Hypothalamus (tissue), 51 donors: ENCODE measurements at places on chromosomes 13 and 19.

DNA sequence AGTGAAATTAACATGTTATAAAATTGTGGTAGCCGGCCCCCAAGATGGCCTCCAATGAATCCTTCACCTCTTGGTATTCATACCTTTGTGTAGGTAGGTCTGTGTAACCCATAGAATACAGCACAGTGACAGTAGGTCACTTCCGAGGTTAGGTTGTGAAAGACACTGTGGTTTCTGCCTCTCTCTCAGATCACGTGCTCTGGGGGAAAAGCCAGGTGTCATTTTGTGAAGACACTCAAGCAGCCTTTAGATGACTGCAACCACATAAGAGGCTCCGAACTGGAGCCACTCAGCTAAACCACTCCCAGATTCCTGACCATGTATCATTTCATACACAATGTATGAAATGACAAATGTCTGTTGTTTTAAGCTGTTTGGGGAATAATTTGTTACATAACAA is 9.8 kb upstream of the USPL1 start:
- no peak for DNase-seq

- DNase-seq, result no peak
Observed at GRCh38 chr19:46574533-46574932, 26.6 kb upstream of the CALM3 start.

DNA sequence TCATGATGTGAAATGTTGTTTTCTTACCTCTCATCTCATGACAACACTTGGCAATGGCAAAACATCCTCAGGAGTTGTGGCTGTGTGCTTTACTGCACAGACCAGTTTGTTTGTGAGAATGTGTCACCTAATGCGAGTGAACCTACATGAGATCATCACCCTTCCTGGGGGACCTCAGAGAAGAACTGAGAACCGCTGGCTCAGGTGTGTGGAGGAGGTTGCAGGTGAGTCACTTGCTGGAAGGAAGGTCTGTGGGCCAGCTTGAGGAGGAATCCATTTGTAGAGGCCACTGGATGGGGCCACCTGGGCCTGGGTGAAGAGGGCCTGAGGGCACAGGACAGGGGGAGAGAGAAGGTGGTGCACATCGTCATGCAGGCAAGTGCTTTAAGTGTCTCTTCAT is 3.0 kb upstream of the CEACAM1 start:
- DNase-seq, result no peak

DNA sequence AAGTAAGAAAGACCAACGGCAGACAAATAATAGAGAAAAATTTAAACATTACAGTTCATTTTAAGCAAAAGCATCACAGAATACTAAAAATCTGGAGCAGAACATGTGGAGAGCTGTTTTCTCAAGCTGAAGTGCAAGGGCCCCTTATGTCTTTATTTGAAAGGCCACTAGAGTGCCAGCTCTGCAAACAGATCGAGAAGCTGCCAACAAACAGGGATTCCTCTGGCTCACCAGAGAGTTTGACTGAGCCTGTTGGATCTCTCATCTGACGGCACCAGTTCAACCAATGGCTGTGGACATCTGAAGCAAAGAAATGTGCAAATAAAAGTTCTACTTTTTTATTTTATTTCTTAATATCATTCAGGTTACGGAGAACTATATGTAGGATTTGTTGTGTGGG is 119.7 kb downstream of the COL4A2 start:
- no peak for DNase-seq

- no peak for DNase-seq
Observed at GRCh38 chr13:43122791-43123190, 99.4 kb downstream of the DNAJC15 start.

GRCh38 chr19:42066075-42066754 is 3.8 kb downstream of the GRIK5 start:
- no peak for DNase-seq

DNA sequence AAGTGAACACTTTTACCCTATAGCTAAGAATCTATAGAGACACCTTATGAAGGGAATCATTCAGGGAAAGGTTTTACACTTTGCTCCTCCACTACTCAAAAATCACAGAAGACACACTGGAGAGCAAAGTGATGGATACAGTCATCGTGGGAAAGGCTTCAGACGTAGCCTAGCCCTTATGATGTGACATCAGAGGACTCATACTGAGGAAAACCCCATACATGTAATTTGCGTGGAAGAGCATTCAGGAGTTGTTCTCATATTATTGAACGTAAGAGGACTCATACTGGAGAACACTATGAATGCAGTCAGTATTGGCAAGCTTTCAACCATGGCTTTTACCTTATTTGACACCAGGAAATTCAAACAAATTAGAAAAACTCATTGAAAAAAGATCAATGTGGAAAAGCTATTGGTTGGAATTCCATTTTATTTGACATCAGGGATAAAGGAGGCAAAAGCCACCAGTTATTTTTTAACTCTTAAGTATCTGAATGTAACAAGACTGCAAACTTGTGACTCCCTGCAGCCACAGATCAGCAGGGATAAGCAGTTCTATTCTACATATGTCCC is 16.1 kb upstream of the ZNF274 start:
- no peak for DNase-seq

GRCh38 chr19:29772696-29773095 is 39.1 kb upstream of the CCNE1 start:
- no peak for DNase-seq

DNA sequence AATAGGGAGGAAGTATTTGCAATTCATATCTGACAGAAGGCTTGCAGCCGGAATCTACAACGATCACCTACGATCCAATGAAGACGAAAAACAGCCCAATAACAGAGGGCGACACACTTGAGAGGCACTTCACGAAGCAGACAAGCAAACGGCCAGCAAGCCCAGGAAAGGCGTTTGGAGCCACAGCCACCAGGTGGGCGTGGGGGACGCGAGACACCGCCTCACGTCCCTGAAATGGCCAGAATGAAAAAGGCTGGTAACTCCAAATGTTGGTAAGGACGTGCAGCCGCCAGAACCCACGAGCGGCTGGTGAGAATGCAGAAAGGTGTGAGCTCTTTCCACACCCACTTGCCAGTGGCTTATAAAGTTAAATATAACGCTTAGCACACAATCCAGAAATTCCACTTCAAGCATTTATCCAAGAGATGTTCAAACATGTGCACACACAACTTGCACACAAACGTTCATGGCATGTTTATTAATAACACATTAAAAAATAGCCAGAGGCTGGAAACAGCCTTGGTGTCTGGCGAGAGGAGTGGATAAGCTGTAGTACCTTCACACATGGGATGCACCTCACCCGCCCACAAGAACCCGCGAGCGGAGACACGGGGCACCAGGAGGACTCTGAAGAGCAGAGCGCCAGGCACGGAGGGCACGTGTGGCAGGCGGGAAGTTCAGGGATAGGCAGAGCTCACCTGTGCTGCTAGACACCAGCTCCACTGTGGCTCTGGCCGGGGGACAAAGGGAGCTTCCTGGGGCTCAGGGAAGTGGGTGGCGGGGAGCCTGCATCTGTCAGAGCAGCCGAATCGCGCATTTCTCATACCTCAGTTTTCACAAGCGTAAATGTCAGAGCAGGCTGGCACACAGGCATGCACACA is 89.3 kb downstream of the SPACA7 start:
- DNase-seq, result no peak

DNA sequence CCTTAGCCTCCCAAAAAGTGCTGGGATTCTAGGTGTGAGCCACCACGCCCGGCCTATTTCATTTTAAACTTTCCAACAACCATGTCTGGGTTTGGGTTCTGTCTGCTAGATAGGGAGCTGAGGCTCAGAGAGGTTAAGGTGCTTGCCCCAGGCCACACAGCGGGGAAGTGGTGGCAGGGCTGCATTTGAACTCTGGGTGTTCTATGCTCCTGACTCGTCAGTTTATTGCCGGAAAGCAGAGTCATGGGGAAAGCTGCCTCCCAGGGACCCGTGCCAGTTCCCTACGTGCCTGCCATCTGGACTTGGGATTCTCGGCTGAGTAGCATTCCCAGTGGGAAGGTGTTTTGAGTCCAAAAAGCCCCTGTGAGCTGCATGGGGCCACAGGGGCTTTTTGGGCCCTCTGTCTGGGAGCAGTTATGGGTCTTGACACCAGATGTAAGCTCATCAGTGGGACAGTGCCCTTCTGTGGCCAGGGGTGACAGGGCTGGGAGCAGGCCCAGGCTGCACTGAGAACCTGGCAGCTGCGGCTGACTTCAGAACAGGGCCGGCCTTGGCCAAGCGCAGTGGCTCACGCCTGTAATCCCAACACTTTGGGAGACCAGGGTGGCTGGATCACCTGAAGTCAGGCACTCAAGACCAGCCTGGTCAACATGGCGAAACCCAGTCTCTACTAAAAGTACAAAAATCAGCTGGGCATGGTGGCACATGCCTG is 10.9 kb downstream of the RFX1 start:
- DNase-seq, result no peak
